Activated CD4-positive, alpha-beta T cell treated with anti-CD3 and anti-CD28 coated beads for 24 hours (primary cell): ENCODE measurements at places on chromosomes 5 and 9.

GRCh38 chr5:52255308-52255707, 532.4 kb upstream of the ITGA1 start:
- DNase-seq: no peak

DNA sequence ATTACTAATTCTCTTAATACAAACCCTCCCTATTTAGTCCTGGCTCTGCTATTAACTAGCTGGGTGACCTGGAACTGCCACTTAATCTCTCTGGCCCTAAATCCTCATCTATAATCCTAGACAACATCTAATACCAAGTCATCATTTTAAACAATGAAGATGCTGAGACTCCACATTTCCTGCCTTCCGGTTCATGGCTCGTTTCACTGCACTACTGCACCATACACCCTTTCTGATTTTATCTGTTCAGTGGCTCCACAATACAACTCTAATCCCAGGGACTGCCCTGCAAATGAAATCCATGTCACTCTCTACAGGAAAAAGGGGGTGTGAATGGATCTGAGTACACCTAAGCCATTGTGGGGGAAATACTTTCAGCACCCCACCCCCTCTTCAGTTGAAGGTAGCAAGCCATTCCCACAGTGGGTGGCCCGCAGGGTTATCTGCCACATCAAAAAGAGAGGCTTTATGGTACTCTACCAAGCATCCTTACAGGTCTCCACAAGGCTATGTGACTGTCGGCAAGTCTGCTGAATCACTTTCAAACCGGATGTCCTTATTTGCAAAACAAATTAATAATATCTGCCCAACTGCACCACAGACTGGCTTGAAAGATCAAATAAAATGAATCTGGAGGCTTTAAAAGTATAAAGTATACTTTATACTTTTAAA, 89.5 kb downstream of the EPB41L4A start:
- no peak for DNase-seq

DNA sequence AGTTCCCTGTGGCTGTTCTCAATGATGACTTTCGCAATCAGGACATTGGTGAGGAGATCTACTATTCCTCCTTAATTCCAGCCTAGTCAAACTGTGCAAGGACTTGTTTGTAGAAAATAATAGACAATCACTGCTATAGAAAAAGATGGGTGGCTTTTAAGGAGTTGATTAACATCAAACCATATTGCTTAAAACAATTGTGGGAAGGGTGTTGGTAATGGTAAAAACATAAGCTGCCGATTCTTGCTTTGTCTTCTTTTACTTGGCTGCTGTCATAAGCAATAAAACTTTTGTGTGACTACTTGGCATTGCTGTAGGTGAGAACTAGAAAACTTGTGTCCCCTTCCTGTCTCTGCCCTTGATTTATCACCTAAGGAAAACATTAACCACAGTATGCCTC, 561.2 kb upstream of the SEMA6A start:
- no peak for DNase-seq

DNA sequence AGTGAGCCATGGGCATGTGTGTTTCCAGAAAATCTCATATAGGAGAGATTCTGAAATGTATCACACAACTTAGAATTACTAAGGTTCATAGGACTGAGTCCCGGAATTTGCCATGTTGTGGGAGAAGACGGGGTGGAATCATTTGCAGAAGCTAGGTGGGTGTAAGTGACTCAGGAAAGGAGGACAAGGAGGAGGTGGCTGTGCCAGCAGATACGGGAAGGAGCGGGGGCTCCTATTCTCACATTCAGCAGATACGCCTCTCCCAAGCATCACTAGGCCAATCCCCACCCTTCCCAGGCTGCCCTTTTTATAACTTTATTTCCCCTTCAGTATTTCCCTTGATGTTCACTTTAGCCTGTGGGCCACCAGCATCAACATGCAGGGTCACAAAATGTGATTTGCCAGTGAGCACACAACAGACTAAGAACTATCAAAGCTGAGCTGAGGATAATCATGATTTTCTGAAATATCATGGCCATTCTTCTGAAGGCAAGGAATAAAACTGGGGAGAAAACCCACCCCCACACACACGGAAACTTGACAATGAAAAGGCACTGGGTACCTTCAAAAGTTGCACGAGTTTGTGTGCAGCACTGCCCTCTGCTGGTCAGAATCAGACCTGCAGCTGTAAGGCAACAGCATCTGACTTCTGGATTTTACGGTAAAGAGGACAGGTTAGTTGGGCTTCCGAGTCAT, 133.2 kb downstream of the MTX3 start:
- DNase-seq: peak; percentile 76

DNA sequence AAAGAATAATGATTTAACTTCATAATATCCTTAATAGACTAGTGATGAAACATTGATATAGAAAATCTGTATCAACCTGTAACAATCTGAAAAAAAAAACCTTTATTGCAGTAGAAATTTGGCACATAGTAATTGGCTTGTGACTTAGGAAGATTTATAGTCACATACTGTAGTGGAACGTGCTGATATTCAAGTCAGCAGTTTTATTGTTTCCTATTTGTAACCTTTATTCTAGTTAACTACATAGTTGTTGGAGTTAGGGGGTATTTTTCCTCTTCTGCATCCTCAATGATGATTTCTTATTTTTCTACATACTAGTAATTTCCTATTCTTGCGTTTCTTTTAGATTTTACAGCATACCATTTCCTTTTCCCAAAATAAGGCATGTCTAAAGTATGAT, 14.5 kb upstream of the LRRC70 start:
- DNase-seq: no peak

- no peak for DNase-seq
These were observed 44.0 kb upstream of the LIFR start for GRCh38 chr5:38600329-38601045.

- DNase-seq: no peak
These were observed 60.5 kb upstream of the IL6ST start for GRCh38 chr5:56055287-56055686.

- no peak for DNase-seq
These were observed 589.9 kb downstream of the ZNF608 start for GRCh38 chr5:124156415-124156996.

GRCh38 chr9:95049761-95050160, 267.7 kb downstream of the FANCC start:
- DNase-seq: no peak

GRCh38 chr5:174720612-174721529, 3.5 kb upstream of the MSX2 start:
- no peak for DNase-seq
